T-helper 9 cell (primary cell): ENCODE measurements at places on chromosomes 16 and 17.

GRCh38 chr17:63476459-63476853, 405 bp upstream of the ACE start:
- DNase-seq, result peak; percentile 8

DNA sequence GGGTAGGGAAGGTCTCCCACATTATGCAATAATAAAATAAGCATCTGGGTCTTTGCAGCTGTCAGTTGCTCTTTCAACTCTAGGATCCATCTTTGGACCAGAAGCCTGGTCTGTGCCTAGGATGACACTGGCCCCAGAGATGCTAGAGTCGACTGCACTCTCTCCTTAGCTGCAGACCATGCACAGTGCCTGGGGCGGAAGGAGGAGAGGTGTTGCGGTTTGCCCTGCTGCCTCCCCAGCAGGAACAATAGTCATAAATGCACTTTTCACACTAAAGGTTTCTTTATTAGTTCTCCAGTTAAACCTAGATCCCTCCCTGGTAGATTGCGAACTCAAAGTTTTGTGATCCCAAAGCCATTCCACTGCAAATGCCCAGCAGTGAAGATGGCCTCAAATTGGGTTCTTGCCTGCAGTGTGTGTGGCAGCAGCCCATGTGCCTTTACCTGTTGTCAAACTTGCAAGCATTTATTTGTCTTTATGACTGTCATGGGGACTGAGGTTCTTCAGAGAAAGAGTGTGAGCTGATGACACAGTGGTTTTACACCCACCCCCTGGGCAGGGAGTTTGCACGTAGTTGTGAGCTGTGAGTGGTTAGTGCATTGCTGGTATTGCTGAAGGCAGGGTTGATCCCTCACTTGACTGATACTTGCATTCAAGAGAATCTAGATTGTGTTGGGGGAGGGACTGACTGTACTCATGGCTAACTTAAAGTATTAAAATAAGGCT, 10.3 kb downstream of the ATXN1L start:
- DNase-seq, result no peak

DNA sequence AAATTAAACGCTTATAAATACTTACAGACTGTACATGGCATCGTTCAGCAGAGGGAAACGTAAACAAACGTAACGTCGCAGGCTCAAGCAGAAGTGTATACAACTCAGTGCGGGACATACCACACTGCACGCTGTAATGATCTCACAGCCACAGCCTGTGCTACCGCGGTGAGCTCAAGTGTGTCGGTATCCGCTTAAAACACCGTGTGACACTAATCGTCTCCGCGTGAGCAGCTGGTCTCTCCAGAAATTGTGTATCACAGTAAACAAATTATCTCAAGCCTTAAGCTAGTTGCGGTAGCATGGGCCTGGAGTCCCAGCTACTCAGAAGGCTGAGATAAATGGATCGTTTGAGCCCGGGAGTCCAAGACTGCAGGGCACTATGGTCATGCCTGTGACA, 115.3 kb downstream of the ANKRD11 start:
- no peak for DNase-seq

DNA sequence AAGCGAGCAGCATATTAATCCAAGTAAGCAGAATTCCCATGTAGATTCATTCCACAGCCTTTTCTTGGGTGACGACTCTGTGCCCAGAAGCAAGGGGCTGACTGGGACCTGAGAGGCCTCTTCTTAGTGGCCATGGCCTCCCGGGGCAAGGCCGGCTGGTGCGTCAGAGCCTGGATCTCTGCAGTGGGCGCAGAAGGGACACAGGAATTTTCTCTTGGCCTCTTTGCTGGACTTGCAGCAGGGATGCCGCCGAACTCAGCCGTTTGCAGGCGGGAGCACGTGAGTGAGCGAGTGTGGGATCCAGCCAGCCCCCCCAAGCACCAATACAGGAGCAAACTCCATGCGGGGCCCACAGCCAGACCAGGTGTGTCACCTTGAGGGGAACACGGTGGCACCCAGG, 151.8 kb downstream of the RPTOR start:
- no peak for DNase-seq

GRCh38 chr16:84054916-84055315, 12.3 kb upstream of the SLC38A8 start:
- DNase-seq, result no peak

DNA sequence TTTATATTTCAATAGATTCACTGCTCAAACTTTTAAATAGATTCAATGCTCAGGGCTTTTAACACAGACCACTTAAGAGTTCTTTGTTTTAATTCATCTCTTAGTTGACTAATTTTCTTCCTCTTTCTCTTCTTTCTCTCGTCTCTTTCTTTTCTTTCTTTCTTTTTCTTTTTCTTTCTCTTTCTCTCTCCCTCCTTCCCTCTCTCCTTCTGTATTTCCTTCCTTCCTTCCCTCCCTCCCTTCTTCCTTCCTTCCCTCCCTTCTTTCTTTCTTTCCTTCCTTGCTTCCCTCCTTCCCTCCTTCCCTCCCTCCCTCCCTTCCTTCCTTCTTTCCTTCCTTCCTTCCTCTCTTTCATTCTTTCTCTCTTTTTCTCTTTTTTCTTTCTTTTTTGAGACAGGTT, 104.4 kb downstream of the LYRM1 start:
- DNase-seq, result no peak

- DNase-seq, result peak; percentile 88
Measured at GRCh38 chr16:30761928-30762902, at the start of the genes CFAP119 and RNF40. Gene CFAP119, minus strand, starts transcription at chr16:30762062. Its CDS starts 314 bp downstream, at chr16:30761748. Gene RNF40, plus strand, starts transcription at chr16:30762322. Its CDS starts 224 bp downstream, at chr16:30762546.

DNA sequence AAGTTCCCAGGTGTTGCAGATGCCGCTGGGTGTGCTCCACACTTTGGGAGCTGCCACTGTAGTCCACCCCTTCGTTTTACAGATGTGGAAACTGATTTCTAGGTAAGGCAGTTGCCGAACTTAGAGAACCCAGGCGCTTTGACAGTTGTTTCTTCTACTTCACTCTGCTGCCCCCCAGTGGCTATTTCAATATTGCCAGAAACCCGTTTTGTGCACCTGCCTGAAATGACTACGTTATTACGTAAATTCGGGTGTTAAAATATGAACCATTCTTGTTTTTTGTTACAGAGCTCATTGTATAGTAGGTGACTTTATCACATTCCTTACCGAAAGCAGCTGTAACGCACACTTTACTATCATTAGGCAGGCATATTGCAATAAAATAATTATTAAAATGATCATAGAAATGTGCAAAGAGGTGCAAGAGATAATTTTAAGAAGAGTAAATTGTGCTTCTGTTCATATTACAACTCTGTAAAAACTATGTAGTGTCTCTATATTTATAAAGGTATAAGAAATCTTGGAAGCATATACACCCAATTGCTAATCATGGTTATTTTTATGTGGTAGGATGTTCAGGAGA, 44.9 kb downstream of the OTOA start:
- DNase-seq, result peak; percentile 81

DNA sequence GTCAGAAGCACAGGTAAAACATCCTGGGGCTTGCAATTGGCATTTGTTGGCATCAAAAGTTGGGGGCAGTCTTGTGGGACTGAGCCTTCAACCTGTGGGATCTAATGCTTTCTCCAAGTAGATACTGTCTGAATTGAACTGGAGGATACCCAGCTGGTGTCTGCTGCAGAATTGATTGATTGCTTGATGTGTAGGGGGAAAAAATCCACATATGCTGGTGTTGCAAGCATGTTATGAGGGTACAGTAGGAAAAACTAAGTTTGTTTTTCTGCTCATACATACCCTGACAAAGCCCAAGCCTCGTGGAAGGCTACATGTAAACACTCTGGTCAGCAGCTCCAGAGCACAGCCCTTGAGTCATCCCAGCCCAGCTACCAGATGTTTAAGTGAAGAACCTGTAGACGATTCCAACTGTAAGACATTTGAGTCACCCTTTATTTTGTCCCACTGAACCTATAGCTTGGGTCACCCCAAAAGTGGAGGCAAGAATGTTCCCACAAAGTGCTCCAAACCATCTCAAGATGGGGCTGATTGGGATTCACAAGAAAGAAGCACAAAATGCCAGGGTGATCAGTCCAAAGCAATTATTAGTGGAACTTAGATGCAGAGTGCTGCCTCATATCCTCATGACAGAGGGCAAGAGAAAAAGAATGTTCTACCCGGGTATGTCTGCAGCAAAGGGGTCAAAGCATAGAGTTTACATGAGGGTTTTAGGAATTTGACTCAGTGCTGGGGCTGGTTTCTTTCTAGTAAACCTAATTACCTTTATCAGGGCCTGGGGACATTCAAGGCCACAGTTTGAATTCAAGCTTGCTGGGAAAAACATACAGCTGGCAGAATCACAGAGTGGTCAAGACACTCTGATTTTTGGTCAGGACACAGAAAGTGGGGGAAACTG, 9.6 kb upstream of the APPBP2 start:
- DNase-seq, result no peak

- peak; percentile 48 for DNase-seq
Measured at GRCh38 chr17:31842195-31843069, 16.6 kb downstream of the COPRS start.

DNA sequence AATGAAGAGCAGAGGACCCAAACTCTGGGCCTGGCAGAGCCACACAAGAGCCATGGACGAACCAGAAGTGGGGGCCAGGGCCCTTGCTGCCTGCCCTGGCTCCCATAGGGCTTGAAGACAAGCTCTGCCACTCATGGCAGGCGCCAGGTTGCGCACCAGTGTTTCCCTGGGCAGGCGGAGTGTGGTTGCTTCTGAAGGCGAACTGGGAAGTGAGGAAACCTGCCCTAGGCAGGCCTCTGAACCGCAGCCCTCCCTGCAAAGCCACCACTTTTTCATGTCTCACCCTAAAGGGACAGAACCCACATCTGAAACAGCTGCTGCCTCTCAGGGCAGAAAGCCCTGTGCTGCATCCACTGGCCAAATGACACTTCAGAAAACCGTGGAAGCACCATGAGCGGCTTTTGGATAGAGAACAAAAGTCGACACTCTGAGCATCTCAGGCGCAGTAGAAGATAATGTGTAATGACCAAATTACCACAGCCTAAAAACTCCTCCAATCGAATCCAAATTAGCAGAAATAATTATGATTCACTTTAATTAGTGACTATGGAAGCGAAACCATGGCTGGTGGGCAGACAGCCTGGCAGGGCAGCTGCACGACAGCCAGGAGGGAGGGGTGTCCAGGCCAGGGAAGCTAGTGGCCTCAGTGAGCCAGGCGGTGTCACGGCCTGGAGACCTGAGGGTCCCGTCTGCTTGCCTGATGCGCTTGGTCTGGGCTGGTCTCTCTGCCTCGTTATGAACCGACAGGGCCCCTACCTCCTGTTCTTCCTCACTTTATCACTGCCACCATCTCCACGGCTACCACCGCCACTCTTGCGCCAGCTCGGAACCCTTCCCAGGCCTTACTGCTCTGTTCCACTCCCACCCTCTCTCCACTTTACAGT, 59.1 kb downstream of the PRMT7 start:
- DNase-seq, result no peak

DNA sequence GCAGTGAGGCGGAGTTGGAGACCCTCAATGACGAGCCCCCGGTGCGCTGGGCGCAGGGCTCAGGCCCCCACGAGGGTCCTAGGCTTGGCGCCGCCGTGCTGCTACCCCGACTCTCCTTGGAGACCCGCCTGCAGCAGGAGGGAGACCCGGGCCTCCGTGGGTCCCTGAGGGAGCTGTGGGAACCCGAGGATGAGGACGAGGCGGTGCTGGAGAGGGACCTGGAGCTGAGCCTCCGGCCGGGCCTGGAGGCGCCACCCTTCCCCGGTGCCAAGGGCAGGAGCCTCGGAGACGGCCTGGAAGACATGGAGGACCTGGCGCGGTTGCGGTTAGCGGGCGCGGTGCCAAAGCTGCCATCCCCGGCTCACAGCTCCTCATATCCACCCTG, 2.3 kb downstream of the MYO15B start:
- DNase-seq, result no peak

DNA sequence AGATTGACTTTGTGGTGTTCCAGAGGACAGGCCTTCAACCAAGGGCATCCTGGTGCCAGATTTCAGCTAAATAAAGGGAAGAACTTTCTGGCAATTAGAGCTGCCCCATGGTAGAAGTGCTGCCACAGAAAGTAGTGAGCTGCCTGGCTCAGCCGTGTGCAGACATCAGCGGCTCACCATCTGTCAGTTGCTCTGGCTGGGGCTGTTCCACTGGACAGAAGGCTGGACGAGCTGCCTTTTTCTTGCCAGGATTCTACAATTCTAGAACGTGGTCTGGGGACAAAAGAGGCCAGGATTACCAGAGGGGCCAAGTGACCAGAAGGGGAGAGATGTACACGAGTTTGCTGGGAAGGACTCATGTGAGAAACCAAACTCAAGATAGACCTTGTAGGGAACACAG, 107.0 kb upstream of the RPL38 start:
- no peak for DNase-seq

DNA sequence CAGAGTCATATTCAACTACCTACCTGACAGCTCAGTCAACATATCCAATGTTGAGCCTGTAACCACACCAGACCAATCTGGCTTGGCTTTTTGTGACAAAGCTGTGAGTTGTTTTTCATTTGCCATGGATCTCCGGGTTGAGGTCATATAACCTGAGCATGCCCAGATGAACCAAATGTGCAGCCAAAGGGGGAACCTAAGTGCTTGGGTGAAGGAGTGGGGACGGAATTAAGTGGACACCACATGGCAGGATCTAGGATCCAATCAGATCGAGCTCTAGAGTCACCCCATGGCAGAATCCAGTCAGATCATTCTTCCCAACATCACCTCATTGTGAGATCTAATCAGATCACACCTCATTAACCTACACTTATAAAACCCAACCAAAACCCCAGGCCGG, 258.6 kb downstream of the PHKB start:
- no peak for DNase-seq

DNA sequence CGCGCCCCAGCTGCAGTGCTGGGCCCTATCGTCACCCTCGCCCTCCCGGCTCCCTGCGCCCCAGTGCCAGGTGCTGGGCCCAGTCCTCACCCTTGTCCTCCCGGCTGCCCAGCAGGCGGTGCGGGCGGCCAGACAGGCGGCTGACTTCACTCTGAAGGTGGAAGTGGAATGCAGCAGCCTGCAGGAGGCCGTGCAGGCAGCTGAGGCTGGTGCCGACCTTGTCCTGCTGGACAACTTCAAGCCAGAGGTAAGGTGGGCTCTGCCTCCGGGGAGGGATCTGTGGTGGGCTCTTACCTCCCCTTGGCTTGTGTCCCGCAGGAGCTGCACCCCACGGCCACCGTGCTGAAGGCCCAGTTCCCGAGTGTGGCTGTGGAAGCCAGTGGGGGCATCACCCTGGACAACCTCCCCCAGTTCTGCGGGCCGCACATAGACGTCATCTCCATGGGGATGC, 17.9 kb downstream of the QPRT start:
- DNase-seq, result no peak

- DNase-seq, result no peak
Measured at GRCh38 chr16:66131895-66132294, 234.6 kb upstream of the CDH5 start.

- no peak for DNase-seq
Measured at GRCh38 chr17:31561469-31562375, 170.2 kb downstream of the RAB11FIP4 start.

DNA sequence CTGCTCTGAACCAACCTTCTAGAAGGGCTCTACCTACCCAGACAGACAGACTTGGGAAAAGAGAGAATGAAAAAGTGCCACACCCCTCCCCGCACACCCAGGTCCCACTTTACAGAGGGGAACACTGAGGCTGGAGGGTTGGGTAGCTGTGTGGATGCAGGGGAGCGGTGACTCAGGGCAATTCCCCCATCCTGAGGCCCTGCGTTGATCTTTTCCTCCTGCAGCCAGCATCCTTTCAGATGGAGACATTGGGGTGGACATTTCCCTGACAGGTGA, 10.0 kb downstream of the CETP start:
- DNase-seq, result no peak
